ENCODE measurements at places on chromosomes 16 and 17.

- no peak for DNase-seq
Observed at GRCh38 chr17:66782851-66783250, 52.1 kb upstream of the CACNG5 start.

DNA sequence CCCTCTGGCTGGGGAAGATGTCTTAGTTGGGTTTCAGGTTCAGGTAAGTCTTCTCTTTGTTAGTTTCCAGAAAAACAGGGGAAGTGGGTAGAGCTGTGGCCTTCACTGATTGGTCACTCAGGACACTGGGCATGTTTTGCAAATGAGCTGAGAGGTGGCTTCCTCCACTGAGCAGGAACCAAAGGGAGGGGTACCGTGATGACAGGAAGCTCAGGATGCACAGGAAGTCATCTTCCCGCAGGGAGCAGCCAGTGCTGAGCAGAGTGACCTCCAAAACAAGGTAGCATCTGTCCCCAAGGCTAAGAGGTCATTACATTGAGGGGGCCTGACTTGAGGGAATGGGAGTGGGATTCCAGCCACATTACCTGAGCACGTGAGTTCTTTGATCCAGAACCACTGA lies 5.6 kb downstream of the NT5C start:
- DNase-seq: no peak

GRCh38 chr16:79295746-79296145 lies 304.8 kb downstream of the MAF start:
- no peak for DNase-seq

DNA sequence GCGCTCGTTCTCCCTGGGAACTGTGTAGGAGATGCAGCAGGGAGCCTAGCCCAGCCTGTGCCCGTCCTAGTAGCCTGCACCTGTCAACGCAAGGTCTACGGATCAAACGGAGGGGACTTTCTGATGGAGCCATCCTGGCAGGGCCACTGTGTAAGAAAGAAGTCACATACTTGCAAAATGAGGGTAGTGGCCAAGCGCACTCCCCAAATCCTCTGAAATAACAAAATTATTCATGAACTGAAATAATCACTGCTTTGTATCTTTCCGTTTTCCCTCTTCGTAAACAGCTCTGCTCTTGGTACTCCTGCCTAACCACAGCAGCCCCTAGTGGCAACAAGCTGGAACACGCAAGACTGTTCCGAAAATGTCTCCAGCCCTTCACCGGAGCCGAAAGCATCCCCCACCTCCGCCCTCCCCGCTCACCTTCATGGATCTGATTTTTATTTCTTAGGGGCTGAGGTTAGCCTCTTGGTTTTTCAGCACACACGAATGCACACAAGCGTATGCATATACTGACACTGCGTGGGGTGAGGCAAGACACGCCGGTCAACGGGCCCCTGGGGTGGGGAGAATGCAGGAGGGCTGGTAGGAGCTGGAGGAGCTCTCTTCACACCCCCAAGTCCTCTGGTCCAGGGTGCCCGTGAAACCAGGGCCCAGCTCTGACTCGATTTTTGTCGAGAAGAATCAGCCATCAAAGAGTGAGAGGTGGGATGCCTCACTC lies 100.8 kb downstream of the ABCC12 start:
- DNase-seq: peak; percentile 40

- peak; percentile 45 for DNase-seq
Observed at GRCh38 chr16:88784074-88784855, 755 bp downstream of the PIEZO1 start.

DNA sequence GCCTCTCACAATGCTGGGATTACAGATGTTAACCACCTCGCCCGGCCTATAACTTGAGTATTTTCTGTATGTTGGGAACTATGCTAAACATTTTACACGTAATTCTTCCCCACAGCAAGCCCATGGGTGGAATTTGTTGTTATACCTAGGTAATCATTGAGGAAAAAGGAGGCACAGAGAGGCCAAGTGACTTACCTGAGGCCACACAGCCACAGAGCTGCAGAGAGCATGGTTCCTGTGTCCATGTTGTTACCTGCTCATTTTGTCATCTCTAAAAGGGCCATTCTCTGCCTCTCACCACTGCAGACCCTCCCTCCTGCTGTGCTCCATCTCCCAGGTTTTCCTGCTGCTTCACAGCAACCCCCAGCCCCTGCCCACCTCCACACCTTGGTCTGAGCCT lies 135.5 kb downstream of the ABCC1 start:
- no peak for DNase-seq

DNA sequence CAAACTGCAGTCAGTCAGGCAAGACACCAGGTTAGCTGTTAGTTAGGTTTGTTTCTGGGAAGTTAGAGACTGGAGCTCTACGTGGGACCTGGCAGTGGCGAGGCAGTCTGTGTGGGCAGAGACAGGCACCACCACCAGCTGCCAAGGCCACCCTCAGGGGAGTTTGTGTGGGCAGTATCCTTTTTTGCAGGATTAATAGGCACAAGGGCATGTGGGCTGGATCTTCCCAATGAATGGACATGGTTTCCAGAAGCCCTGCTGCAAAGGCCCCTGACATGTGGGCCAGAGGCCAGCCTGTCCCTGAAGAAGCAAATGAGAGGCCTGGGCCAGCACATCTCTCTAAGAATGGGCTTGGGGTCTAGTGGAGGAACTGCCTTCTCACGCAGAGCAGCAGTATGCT lies 19.2 kb upstream of the SREBF1 start:
- no peak for DNase-seq

GRCh38 chr16:29148867-29149272 lies 164.0 kb downstream of the LAT start:
- no peak for DNase-seq

- DNase-seq: no peak
Observed at GRCh38 chr16:21647562-21648164, 4.7 kb downstream of the IGSF6 start.

DNA sequence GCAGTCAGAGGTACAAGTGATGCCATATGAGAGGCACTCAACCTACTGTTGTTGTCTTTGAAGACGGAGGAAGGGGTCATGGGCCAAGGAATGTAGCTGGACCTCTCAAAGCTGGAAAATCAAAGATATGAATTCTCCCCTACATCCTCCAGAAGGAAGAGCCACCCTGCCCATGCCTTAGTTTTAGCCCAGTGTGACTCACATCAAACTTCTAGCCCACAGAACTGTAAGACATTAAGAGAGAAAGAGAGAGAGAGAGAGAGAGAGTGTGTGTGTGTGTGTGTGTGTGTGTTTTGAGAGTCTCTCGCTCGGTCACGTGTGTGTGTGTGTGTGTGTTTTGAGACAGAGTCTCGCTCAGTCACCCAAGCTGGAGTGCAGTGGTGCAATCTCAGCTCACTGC lies 87.1 kb downstream of the STX8 start:
- DNase-seq: no peak

- DNase-seq: peak; percentile 8
Observed at GRCh38 chr17:7888184-7888920, at the start of gene CHD3. TSS of gene CHD3 (plus strand) at chr17:7888789. CDS start at chr17:7889001, 212 bp downstream.

GRCh38 chr17:49822829-49823228 lies 25.0 kb downstream of the TAC4 start:
- no peak for DNase-seq

- DNase-seq: peak; percentile 18
Observed at GRCh38 chr17:63082273-63082861, 116.3 kb downstream of the TANC2 start.

All from brain microvascular endothelial cell (primary cell).